ENCODE measurements at places on chromosomes 1 and 21.

- peak; percentile 67 for DNase-seq
These were observed 3.8 kb downstream of the EFNA3 start for GRCh38 chr1:155082301-155083051.

- no peak for DNase-seq
These were observed 3.0 kb downstream of the MORC3 start for GRCh38 chr21:36323032-36323431.

DNA sequence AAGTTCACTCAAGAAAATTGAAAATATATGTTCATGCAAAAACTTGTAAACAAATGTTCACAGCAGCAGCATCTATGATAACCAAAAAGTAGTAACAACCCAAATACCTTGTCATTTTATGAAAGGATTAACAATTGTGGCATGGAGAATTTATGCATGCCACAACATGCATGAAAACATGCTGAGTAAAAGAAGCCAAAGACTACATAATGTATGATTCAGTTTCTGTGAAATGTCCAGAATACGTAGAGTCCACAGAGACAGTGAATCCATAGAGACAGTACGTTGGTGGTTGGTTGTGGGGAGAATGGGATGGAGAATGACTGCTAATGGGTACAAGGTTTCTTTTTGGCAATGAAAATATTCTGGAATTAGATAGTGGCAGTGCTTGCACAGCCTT lies 148.7 kb downstream of the MAST2 start:
- no peak for DNase-seq

DNA sequence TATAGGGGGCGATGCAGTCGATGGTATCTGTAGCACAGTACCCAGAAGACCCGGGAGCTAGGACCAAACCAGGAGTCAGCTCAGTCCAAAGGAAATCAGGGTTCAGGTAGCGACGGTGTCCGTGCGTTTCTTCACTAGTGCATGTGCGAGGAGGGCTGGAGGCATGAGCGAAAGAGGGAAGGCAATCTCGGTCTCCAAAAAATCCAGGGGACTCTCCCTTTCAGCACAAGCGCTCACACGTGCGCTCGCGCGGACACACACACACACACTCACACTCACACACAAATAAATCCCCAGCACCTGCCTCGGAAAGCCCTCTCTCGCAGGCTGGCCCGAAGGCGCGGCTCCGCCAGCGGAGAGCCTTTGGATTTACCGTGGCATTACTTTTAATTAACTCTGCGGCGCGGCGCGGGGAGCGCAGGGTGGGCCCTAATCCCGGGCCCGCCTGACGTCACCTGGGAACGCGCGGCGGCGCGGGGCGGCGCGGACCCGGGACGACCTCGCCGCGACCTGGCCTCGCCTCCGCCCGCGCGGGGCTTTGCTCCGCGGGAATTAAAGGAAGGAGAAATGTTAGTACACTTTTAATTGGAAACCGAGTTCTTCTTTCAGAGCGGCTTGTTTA lies 121.2 kb downstream of the LMX1A start:
- DNase-seq, result peak; percentile 97

- peak; percentile 79 for DNase-seq
These were observed 12.0 kb downstream of the MIIP start for GRCh38 chr1:12031039-12031980.

- DNase-seq, result no peak
These were observed 89.1 kb upstream of the NEGR1 start for GRCh38 chr1:72371259-72372035.

DNA sequence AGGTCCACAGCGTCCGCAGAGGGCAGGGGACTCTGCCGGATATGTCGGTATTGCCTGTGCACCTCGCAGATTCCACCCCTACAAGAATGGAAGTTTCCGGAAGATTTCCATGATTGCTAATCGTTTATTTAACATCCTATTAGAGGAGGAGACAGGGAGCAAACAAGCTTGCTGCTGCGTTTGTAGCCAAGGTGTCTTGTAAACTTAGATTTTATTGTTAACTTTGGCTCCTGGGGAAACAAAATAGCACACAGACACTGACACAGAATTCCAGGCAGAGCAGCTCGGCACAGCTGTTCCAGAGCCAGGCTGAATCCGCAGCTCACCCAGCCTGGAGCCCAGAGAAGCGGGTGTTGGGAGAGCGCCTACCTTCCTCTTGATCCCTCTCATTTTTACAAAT lies 75.7 kb downstream of the AJAP1 start:
- no peak for DNase-seq

- DNase-seq, result no peak
These were observed 13.6 kb downstream of the RHBG start for GRCh38 chr1:156382561-156382960.

GRCh38 chr1:246450611-246451251 lies 56.3 kb downstream of the SMYD3 start:
- no peak for DNase-seq

- no peak for DNase-seq
These were observed 22.6 kb upstream of the PLD5 start for GRCh38 chr1:242546849-242547729.

DNA sequence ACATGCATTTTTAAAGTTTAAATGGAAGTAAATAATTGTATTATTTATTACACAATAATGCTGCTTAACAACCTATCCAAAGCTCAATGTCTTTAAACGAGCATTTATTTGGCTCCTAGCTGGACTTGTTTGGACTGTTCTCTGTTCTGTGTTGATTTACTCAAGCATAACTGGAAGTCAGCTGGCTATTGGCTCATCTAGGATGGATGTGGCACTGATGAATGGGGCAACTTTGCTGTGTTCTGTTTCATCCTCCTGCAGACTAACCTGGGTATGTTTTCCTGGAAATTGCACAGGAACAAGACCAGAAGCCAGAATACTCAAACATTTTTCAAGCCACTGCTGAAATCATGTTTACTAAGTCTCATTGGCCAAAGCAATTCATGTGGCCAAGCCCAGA lies 70.8 kb upstream of the HSD17B7 start:
- DNase-seq, result no peak

GRCh38 chr1:31366796-31367195 lies 6.1 kb downstream of the FABP3 start:
- DNase-seq, result no peak

GRCh38 chr1:157509546-157510232 lies 42.6 kb downstream of the FCRL5 start:
- no peak for DNase-seq

DNA sequence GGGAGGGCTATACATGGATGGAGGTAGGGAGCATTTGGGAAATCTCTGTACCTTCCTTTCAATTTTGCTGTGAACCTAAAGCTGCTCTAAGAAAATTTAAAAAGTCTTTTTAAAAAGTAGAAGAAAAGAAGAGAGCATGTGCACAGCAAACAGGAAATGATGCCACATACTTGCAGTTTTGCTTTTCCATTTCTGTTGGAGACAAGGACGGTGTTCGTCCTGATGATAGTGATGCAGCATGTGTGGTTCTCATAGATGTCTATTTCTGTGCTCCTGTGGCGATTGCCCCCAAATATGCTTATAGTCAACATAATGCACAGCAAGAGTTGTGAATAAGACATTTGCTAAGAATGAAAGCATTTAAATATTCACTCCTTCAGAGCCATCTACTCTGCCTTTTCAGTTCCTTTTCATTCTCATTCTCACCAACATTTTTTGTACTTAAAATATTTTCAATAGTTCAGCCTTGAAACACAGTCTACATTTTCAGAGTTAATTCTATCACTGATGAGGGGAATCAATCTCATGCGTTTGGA lies 66.6 kb downstream of the LRRC8C start:
- no peak for DNase-seq

DNA sequence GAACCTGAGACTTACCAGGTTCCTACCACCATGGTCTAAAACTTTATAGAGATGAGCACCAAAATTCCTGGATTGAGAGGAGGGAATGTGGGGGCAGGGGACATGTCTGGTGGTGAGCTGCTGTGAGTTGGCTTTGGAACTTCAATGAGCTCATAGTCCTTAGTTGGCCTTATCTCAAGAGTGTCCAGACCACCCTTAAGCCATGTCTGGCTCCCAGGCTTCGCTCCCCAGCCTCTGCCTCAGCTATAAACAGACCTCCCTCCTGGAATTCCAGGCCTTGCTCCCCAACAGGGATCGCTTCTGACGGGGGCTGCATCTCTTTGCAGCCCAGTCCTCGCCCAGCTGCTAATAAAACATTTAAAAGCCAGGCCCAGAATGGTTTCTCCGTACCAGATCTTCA lies 19.5 kb downstream of the ATF3 start:
- DNase-seq, result no peak

- DNase-seq, result no peak
These were observed 125.2 kb upstream of the KIAA0040 start for GRCh38 chr1:175317779-175318178.

DNA sequence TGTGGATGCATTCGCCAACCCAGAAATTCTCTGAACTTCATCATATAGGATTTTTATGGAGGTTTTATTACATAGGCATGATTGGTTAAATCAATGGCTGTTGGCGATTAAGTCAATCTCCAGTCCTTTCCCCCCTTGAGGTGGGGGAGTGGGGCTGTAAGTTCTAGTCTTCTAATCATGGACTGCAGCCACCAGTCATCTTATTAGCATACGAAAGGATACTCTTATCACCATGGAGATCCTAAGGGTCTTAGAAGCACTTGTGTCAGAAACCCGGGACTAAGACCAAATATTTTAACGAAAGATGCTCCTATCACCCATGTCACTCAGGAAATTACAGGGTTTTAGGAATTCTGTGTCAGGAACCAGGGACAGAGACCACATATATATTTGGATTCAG lies 36.3 kb downstream of the SDCCAG8 start:
- no peak for DNase-seq

DNA sequence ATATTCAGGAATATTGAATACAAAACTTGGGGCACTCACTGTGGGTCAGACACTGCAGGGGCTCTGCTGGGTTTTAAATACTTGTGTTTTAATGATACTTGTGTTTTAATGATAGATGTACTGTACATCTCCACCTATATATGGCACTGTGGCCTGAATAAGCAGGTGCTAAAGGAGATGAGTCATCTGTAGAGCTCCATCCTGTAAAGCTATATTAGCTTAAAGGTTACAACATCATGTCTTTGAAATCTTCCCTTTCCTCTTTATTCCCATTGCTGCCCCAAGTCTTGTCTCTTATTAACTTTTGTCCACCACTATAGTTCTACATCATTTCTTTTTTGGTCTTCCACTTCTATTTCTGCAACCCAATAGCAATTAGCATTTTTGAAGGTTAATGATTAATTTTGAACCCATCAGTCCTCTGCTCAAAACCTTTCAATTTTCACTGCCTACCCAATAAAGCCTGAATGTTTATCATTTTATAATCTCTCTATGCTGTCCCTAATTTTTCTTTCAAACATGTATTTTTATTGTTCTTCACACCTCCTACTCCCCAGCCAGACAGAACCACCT lies 113.3 kb upstream of the PTGFR start:
- DNase-seq, result no peak

GRCh38 chr1:147719029-147719698 lies 41.2 kb downstream of the GJA5 start:
- no peak for DNase-seq

DNA sequence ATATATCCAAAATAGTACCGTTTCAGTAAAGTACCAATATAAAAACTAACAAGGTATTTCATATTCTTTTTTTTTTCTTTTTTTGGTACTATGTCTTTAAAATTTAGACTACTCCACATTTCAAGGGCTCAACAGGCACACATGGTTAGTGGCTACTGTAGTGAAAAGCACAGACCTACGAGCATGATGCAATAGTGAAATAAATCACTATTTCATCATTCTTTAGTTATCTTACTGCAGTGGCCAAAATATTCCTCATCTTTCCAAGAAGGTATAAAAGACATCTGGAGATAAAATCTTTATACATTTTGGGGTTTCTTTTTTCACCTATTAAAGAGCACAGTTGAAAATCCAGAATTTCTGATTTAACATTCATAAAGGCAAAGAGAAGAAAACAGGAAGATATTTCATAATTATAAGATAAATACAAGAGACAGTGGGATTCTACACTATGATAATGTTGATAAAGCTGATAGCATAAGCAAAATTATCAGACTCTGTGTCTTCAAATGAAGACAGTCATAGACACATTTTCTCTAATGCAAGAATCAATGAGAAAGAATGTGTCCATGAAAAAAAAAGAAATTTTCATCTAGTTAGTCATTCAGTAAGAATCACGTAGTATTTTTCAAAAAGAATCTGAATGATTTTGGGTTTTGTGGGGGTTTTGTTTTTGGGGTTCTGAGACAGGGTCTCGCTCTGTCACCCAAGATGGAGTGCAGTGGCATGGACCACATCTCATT lies 41.9 kb downstream of the CEP170 start:
- no peak for DNase-seq
